ENCODE measurements at places on chromosomes 6 and 20.

- peak; percentile 91 for DNase-seq
These were observed at the start of gene ACSS2 for GRCh38 chr20:34876406-34877282. Gene ACSS2, plus strand, starts transcription at chr20:34876612. Its CDS starts 34 bp downstream, at chr20:34876646.

GRCh38 chr6:84340422-84340821 is 113.0 kb upstream of the CEP162 start:
- no peak for DNase-seq

DNA sequence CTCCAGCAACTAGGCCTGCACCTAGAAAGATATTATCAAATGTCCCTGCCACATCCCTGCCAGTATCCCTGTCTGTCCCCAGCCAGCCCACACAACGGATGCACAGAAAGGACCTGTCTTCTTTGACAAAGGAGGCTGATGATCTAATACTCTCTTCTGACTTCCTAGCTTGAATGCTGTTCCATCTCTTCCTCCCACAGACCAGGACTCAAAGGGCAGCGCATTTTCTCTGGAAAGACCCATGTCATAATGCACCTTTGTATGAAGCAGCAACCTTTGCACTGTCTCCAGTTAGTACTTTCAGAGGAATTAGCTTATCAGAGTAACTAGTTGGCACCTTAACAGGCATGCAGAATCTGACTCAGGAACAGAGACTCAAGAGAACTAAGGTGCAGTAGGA is 53.3 kb upstream of the TAF8 start:
- no peak for DNase-seq

DNA sequence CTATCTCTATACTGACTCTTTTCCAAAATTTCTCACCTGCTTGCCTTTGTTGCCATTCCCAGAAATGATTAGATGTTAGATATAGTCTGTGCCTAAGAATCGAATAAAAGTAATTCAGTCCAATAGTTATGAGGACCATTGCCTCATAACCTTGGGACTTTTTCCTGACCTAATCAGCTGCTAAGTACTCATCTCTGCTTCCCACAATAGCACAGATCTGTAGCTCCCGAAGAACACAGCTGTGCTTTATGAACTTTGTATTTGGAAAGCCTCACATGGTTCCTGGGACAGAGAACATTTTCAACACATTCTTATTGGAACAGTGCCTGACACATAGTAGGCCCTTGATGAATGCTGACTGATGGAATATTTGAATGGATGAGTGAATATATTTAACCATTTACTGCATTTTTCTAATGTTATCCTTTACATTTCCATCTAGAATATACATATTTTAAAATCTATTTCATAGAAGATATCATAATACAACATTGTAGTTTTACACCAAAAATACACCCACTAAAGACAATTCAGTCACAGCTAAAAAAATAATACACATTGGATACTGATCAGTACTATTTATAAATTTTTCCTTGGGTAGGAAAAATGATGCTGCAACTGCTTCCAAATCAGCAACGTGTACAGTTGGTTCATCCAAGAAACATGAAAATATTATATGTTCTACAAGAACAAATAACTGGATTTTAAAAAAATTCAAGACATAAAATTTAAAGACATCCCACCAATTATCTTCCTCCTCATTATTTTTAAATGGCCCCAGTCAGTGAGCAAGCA is 53.9 kb downstream of the HS3ST5 start:
- DNase-seq = no peak

- DNase-seq = no peak
These were observed 256.3 kb downstream of the ADGRB3 start for GRCh38 chr6:68891419-68891818.

- no peak for DNase-seq
These were observed 718.7 kb upstream of the ADGRB3 start for GRCh38 chr6:67916399-67916798.

- DNase-seq = no peak
These were observed 39.9 kb downstream of the TBC1D7 start for GRCh38 chr6:13288481-13288880.
